Dorsolateral prefrontal cortex (tissue), 122 donors: ENCODE measurements at places on chromosomes 16 and 17.

DNA sequence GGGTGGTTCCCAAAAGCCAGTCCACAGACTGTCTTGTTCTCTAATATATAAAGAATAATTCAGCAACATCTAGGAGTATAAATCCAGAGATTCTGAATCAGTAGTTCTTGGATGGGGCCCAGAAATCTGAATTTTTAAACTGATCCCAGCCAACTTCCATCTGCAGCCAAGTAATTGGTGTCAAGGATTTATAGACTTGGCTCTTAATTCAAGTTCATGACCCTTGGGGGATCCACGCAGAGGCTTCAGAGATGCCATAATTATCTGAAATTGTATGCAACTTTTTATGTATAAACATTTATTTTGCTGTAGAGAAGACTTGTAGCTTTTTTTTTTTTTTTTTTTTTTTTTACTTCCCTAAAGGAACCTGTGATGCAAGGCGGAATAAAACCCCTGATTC is 60.6 kb downstream of the HLF start:
- no peak for DNase-seq

DNA sequence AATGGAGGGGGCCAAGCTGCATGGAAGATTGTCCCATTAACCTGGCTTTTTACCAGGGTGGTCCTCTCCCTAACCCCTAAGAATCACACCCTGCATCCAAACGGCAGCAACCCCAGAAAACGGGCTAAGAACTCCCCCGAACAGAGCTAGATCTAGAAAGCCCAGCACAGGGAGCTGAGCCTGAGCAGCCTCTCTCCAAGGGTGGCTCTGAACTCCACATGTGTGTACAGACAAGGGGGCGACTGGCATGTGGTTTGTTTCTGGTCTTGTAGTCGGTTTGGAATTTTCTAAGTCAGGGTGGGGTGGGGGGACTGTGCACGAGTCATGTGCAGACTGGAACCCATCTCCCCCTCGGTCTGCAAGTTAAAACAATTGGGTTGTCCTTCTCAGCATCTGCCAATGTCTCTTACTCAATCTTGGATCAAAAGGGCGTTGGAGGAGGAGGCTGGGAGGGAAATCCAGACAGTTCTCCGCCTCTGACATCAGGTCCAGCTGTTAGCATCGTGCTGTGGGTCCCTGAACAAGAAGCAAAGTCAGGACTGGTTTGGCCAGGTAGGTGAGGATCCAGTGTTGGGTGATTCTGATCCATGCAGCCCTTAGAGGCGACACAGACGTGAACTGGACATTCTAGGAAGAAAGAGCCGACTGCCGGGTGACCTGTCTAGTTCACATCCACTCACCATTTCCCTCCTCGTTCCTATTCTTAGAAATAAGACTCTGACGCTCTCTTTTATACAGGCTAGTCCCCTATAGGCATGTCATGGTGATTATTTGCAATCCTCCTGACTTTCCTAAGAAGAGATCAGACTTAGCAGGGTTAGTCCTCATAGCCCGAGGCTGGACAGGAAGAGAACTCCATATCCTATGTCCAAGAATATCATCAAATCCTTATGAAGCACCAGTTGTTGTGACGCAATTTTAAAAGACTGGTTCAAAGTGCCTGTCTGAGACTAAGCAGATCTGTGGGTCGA is 381.8 kb downstream of the SOX9 start:
- DNase-seq = no peak

GRCh38 chr16:17511340-17511739 is 40.6 kb upstream of the XYLT1 start:
- DNase-seq = no peak

DNA sequence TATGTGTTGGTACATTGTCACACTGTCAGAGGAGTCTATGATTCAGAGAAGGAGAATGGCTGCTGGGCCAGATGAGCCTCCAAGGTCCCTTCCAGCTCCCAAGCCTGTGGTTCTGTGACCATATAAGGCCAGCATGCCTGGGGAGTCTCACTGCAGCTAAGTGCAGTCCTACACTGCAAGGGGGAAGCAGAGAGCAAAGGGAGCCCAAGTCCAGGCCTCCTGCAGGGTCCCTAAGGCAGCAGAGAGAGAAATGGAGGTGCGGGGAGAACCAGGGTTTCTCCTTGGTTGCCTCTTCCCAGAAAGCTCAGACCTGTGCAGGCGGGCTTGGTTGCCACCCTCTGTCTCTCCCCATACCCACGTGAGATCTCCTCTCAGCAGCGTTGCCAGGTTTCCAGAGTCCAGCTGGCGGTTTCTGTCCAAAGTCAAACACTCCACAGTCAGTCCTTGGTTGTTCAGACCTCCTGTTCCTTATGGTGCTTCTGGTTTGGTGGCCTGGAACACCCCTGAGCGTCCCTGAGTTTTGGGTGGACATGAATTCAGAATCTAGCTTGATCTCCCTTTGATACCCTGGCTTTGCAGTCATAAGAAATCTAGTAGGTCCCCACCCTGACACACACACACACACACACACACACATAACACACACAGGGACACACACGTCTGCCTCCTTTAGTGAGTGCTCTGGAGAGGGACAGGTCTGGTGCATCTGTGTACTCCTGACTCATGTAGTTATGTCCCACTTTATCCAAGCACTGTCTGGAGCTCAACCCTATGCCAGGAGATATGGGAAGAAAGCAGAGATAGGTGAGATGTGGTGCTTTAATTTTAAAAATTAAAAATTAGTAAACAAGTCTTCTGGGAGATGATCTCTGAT is 78.8 kb downstream of the GNAO1 start:
- DNase-seq = peak; percentile 78

DNA sequence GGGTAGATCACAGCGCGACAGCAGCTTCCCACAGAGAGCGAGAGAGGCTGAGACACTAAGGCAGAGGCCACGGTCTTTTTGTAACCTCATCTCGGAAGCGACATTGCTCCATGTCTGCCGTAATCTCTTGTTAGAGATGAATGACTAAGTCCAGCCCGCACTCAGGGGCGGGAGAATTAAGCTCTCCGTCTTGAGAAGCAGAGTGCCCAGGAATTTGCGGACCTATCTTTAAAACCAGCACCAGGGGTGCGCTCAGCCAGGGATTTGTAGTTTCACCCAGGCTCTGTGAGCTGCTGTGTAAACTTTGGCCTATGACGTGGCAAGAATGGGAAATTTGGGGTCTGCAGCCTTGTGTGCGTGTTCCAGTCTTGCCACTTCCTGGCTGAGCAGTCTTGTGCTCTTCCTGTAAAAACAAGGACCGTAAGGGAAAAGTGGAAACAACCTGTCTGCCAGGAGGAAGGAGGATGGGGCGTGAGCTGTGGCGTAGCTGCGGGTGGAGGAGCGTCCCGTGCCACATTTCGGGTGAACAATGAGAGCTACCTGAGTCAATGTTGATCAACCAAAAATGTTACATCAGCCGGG is 16.0 kb upstream of the JPH3 start:
- no peak for DNase-seq

GRCh38 chr16:27053996-27054395 is 12.7 kb upstream of the C16orf82 start:
- no peak for DNase-seq

- no peak for DNase-seq
Measured at GRCh38 chr17:64653325-64653984, 8.7 kb downstream of the SMURF2 start.

- DNase-seq = no peak
Measured at GRCh38 chr17:17225901-17226300, 11.1 kb downstream of the FLCN start.

GRCh38 chr17:18992454-18993130 is 12.0 kb downstream of the FAM83G start:
- DNase-seq = no peak

- DNase-seq = peak; percentile 65
Measured at GRCh38 chr17:64306850-64307463, 43.9 kb upstream of the TEX2 start.

- no peak for DNase-seq
Measured at GRCh38 chr16:29910819-29911675, 10.8 kb downstream of the ASPHD1 start.

DNA sequence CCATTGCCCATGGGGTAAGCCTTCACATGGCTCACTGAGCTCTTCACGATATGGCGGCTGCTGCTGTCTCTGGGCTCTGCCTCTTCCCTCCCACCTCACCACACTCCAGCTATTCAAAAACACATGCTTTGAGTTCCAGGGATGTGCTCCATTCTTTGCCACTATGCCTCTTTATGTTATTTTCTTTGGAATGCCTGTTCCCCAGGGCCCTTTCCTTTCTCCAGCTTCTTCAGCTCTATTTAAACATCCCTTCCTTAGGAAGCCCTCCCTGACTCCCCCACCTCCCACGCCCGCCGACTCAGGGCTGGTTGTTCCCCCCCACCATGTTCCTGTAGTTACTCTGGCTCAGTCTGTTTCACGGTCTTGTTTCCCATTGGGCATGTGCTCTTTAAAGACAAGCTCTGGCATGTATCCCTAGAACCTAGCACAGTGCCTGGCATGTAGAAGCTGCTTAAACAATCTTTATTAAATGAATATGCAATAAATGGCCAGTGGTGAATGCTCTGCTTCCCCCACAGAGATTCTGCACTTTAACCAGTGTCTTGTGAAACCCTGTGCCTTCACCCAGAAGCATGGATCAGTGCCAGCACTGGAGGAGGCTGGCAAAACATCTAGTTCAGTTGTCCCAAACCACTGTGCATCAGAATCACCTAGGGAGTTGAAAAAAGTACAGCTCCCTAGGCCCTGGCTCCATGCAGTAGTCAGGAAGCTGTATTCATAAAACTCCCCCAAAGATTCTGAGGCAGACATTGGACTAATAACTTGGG is 6.9 kb downstream of the MYCBPAP start:
- DNase-seq = no peak

GRCh38 chr16:53945996-53946395 is 242.0 kb downstream of the FTO start:
- no peak for DNase-seq

DNA sequence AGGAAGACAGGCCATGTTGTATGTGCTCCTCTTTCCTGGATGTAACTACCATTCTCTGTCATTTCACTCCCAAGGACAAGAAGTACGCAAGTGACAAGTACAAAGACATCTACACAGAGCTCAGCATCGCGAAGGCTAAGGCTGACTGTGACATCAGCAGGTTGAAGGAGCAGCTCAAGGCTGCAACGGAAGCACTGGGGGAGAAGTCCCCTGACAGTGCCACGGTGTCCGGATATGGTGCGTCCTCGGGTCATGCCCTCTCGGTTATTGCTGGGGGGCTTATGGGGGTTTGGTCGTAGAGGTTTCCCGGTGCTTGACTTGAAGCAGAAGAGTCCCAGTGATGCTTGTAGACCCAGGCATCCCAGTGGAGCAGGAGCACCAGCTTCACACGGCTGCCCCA is 29.0 kb downstream of the PLD6 start:
- no peak for DNase-seq

DNA sequence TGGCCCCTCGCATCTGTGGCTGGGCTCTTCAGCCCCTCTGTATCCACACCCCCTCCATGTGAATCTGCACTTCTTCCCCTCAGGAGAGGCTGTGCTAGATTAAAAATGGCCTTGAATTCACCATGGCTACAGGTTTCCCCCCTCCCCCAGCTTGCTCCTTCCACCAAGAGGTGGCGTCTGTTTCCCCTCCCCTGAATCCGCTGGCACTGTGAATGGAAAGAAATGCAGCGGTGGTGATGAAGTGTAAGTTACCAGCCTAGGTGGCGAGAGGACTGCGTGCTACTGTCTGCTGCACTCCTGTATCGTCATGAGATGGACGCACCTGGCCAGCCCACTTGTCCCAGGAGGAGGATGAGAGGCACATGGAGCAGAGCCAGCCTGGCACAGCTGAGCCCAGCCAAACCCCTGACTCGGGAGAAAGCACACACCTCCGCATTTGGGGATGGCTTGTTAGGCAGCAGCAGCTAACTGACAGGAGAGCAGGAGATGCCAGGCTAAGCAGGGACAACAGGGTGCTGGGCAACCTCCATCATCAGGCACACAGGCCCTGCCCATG is 26.2 kb downstream of the TNFRSF13B start:
- DNase-seq = no peak

- no peak for DNase-seq
Measured at GRCh38 chr17:57120814-57121213, 35.8 kb downstream of the AKAP1 start.

GRCh38 chr16:86221085-86221484 is 289.2 kb upstream of the FOXF1 start:
- DNase-seq = no peak

DNA sequence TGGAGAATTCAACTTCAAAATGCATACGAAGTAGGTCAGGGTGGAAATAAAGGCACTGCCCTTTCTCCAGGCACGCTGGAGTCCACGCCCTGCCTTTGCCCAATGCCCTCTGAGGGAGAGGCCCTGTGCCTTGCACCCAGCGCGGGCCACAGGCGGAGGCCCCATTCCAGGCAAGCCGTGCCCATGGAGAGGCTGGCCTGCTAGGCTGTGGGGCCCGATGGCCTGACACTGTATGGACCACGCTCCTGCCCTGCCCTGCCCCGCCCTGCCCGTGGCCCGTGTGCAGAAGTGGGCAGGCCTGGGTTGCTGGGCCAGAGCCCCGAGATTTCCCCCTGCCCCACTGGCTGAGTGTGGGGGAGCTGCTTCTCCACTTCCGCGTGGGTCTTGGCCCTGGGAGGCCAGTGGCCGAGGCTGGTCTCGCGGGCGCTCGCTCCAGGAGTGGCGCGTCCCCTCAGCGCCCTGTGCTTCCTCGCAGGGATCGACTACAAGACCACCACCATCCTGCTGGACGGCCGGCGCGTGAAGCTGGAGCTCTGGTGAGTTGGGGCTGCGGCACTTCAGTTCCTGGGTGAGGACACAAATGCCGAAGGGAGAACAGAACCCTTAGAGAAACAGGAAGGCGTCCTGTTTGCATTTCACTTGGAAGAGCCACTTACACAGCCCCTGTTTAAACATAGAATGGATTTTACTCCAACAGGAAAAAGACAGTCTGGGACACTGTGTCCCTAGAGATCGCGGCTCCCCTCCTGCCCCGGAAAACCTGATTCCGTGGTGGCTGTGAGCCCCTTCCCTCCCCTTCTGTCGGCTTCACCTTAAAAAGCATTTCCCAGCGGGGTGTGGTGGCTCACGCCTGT is 13.8 kb upstream of the WFIKKN1 start:
- DNase-seq = no peak

- no peak for DNase-seq
Measured at GRCh38 chr16:75433732-75434413, 570 bp upstream of the CFDP1 start.

DNA sequence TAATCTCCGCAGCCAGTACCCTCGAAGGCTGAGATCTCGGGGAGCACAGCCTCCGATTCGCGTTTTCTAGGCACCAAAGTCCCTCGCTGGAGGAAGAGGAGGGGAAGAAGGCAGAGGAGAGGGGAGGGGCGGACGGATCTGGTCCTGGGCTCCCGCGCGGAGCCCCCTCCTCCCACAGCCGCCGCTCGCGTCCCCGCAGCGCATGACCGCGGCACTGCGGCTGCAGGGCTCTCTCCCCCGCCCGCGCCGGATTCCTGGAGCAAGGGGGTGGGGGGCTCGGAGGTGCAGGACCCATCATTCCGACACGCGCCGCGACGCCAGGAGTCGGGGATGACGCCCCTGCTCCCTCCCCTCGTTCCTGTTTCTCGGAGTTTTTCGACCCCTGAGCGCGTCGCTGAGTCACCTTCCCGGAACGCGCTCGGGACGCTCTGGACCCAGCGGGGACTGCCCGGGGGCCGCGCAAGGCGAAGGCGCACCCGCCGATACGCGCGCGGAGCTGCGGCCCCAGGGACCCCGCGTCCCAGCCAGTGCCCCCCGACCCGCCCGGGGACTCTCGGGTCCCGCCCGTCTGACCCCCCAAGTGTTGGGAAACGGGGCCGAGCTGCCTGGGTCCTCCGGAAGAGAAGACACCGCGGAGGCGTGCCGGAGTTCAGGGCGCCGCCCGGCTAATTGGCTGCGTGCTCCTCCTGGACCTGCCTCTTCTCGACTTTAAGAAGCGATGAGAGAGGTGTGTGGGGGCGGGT is 1.4 kb upstream of the SPHK1 start:
- DNase-seq = no peak
